AG10803 (cell line): ENCODE measurements at places on chromosomes 7 and 10.

DNA sequence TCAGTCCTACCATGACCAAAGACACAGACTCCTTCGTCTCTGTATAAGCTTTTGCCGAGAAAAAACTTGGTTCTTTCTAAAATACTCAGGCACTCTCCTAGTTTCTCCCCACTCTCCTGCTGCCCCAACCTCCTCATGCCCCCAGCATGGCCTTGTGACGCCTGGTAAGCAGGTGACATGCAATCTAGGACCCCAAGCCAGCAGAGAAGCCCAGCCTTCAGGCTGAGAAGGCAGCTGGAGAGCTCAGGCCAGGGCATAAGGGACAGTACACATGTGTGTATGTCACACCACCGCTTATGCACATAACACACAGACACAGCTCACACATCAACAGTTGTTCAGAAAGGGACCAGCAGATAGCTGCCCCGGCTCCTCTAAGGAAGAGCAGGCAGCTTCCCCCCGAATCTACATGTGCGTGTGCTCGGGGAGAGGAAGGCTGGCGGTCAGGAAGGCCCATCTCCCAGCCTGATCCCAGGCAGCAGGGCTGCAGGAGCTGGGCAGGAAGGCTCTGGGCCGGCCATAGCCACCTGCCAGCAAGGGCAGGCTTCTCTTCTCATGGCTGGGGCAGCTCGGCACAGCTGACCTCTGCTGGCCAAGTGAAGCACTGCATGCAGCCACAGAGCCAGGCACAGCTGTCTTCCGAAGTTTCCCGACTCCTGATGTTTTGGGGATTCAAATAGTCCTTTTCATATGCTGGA is 8.5 kb downstream of the DDX56 start:
- peak; percentile 51 for DNase-seq

DNA sequence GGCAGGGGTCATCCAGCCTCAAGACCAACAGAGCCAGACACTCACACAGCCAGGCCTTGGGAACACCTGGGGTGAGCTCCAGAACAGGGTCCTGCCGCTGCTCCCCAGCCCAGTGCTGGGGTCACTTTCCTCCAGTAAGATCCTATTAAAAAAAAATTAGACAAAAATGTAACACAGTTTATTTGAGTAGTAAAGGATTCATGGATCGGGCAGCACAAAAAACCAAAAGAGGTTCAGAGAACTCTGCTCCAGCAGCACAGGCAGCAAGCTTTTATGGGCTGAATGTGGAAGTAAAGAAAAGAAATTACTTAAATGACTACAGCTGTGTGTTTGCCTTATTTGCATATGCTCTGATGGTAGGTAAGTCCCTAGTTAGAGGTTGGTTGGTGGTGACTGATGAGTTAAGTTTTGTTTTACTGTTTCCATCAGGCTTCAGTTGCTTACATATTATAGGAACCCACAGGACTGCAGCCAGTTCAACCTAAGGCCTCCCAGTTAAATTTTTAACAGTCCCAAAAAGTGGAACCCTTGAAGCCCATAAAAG is 80.5 kb upstream of the FGFR2 start:
- DNase-seq, result no peak

GRCh38 chr7:114922026-114922651 is at the start of gene MDFIC:
MDFIC (plus strand) TSS chr7:114922094; CDS start chr7:114923034, 940 bp downstream.
- peak; percentile 61 for DNase-seq

DNA sequence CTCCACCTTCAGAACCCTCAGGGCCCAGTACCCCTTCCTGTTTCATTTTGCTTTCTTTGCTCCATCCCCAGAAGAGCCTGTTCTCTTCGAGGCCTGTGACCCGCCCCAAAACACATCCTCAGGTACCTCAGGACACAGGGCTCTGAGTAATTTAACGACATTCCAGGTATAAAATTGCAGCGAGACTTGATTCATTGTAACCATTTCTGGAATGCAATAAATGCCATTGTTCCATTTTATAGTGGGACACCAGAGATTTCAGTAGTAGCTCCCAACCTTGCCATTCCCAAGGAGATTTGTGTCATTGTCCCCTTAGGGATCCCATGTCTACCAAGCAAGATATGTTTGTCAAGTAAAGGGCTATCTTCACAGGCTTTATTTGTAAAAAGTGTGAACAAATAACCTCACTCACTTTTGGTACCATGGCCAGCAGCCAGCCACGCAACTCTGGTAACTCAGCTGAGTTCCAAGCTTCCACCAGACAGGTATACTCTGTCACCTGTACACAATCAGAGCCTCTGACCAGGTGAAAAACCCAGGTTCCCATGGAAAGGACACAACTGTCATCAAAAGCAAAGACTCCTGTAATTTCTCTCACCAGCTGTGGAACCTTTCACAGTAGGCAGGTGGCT is 441.3 kb downstream of the PLXNA4 start:
- no peak for DNase-seq

DNA sequence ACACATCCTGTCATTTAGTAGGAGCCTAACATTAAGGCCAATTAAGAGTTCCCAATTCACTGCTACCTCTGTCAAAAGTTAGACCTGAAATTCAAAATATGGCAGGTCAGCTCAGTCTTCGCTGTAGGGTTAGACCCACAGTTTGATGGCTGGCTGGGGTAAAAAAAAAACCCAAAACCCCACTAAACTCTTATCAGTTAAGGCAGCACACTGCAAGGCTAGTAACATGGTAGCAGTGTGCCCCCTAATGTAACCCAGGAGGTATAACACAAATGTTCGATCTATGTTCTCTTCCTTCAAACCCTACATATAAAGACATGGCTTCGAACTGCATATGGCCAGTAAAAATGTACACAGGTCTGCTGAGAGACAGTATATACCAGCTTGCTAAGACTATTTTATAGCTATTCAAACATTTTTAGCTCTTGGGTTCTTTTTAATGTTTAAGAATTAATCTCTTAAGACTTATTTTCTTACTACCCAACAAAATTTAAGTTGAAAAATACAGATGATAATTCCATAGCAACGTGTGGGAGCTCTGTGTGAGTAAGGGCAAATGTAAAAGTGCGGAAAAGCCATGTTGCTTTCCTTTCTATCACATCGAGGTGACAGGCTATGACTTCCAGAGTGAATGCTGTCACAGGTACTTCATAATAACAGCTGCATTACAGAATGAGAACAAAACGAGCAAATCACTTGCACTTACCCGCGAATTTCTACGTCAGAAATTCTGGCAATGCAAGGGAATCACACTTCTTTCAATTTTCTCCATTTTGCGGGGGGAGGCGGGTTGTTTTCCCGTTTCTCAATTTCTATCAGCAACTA is 168.4 kb upstream of the IMMP2L start:
- DNase-seq, result peak; percentile 31

DNA sequence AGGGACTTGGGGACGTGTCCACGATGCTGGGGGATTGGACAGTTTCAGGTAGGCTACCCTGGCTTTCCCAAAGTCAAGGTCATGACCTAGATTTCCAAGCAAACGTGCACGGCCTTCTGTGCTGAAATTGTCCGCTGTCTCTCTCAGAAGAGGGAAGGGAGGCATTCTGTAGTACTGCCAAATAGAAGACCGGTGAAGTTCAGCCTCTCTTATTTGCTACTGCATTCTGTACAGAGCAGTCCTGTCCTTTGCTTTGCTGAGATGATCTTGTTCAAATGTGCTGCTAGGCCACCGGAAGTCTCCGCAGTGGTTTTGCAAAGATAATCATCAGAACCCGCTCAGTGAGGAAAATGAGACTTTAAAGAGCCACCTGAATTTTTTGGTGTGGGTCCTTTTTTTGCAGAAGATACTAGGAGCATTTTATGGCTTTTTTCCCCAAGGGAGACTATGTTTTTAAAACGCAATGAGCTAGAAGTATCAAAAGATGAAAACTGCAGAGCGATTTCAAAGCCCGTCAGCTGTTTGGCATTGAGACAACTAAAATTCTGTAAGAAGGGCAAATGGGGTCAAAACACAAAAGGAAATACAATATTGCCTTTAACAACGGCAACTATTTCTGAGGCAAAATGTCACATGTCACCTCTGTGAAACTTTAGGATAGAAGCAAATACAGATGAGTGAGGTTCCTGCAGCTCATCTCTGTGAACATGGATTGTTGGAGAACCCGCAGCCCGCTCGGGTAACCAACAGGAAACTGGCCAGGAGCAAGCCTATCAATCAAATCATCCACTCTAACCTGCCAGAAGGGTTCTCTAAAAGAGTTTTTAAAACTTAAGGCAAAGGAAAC is 1.3 kb upstream of the NMT2 start:
- peak; percentile 14 for DNase-seq

DNA sequence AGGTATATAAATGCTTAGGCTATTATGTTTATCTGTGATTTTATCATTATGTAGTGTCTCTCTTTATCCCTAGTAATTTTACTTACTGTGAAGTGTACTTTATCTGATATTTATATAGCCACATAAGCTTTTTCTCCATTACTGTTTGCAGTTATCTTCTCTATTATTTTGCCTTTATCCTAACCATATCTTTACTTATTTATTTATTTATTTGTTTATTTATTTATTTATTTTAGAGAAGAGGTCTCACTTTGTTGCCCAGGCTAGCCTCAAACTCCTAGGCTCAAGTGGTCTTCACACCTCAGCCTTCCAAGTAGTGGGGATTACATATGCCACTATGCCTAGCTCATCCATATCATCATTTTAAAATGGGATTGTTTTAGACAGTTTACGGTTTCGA is 331.8 kb downstream of the C7orf25 start:
- DNase-seq, result no peak

DNA sequence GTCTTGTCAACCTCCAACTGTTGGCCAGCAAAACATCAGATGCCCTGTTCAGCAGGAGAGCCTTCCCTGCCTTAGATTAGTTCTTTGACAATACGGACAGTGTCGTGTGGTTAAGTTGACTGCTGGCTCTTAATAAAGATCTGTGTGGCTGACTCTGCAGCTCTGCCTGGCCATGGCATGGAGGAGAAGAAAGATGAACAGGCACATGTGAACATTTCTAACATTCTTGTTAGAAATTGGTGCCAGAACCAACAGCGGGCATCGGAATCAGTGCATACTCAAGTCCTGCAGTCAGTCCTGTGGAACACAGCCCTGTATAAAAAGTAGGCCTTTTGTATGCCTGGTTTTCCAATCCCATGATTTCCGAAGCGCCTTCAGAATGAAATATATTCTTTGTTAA is 455.6 kb downstream of the POM121L12 start:
- DNase-seq, result no peak

- no peak for DNase-seq
Observed at GRCh38 chr10:69752479-69752878, 49.2 kb upstream of the COL13A1 start.

DNA sequence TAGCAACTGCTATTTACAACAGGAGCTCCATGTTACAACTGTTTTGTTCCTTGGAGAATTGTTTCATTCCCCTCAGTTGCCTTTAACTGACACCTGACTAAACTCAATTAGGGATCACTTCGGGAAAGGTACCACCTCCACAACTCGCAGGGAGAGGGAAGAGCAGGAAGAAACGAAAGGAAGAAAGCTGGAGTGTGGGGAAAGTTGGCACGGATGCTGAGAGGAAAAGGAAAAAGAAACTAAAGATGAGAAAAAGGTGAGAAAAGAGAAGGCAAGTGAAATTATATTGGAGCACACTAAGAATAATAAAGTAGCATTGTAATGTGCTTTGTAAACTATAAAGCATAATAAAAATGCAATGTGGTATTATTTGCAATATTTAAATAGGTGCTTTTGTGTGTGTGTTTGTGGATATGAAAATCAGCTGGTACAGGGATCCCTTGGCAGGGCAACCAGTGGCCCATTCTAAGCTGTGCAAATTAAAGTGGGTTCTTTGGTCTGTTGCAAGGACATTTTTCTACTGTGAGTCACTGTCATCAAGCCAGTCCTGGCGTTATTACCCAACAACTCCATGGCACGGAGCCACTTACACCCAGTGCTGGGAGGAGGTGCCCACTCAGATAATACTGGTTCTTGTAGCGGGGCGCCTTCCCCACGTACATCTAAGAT is 45.9 kb downstream of the HIPK2 start:
- DNase-seq, result peak; percentile 92

GRCh38 chr7:97187067-97187466 is 69.6 kb downstream of the SDHAF3 start:
- peak; percentile 67 for DNase-seq

DNA sequence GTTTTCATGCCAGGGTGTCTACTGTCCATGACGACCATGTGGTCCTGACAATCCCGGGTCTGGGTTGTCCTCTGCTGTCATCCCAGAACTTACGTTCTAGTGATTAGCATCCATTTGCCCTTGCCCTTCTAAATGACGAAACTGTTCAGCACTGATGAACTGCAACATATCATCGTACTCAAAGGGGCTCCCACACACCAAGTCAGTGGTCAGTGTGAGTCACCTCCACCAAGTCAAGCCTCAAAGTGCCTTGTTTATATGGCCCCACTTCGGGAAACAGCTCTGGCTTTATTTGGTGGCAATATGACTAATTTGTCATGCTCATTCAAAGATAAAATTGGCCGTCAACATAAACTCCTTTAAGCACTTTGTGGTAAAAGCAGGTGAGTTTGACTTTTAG is 110.7 kb downstream of the FRMD4A start:
- DNase-seq, result no peak

- DNase-seq, result peak; percentile 43
Observed at GRCh38 chr10:110413903-110414547, 83.7 kb upstream of the DUSP5 start.

DNA sequence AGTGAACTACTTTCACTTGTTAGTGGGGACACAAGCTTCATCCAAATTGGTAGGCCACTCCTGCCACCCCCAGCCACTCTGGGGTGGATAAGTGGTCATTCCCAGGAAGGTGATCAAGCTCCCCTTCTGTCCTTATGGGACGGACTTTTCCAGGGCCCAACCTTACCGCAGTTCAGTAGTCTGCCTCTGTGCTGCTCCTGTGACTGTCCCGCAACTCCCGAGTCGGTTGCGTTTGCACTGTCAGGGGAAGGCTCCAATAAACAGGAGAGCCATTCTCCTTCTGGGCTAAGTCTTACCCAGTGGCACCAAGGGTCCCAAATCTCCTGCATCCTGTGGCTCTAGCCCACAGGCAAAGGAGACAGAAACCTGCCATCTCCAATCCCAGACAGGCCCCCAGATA is 7.4 kb upstream of the ZNF33A start:
- no peak for DNase-seq

DNA sequence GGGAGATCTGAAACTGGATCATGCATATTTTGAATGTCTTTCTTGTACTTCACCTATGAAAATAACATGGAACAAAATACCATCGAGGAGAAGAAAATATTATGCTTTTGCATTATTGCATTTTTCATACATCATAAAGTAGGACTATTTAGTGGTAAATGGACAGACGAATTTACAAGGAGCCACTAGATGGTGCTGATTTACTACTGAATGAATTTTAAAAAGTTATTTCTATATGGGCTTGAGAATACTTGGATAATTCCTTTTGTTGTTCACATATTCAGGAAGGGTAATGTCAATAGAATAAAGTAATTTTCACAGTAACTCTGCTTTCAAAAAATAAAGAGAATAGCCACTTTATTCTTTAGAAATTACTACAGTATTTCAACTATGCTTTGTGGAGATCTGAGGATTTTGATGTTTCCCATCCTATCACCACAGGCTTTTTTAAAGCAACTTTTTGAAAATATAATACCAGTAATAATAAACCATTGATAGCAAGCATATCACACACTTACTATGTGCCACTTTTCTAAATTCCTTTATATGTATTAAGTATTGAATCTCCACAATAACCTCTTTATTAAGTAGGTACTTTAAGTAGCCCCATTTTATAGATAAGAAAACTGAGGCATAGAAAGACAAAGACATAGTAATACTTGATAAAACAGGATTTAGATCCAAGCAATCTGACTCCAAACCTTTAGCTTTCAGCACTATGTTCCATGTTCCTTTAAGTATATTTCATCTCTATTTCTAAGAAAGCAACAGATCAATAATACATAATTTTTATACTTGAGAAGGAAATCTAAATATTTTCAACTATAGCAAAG is 38.6 kb downstream of the NEBL start:
- DNase-seq, result peak; percentile 31
